ENCODE measurements at places on chromosomes 7 and 10.

DNA sequence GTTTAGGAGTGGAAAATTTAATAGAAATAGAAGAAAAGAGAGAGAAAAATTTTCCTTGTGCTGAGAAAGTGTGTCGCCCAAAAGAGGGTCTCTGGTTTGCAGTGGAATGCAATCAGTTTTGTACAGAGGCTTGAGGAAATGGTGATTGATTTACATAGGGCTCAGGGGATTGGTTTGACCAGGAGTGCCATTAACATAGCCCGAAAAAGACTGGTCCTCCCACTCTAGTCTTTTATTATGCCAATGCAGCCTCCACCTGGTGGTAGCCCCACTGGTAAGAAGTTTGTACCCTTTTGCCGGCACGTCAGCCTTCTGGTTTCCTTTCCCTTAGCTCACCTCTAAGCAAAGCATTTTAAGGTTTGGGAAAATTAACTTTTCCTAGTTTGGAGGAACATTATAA, 885.3 kb downstream of the XPNPEP1 start:
- DNase-seq = no peak

DNA sequence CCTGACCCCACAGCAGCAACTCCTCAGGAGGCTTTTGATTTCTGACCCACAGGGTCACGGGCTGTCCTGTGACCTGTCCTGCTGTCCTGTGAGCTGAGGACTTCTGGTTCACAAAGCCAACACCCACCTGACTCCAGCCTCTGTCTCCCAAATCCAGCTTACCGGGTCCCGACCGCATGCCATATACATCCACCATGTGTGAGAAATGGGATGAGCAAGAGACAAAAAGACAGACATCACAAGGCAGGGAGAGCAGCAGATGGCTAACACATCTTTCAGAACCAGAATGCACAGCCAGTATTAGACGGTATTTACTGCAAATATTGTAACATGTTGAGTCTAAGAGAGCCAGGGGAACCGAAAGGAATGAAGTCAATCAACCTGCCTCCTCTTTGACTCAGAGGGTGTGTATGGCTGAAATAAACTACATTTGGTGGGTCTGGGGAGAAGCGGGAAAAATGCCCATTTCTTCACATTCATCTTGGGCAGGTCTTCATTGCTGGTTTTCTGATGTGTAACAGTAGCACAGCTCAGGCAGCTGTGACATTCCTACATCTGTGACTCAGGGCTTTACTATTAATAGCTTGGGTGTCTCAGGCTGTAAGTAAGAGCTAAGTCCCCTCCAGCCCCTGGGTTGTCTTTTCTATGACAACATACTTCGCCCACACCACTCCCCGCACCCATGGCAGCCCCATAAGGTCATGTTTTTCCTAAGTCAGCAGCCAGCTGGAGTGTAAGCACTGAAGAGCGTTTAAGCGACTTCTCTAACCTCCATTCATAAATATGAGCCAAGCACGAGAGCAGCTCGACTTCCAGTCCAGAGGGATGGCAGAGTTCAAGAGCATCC, 25.0 kb downstream of the ABLIM1 start:
- DNase-seq = no peak

DNA sequence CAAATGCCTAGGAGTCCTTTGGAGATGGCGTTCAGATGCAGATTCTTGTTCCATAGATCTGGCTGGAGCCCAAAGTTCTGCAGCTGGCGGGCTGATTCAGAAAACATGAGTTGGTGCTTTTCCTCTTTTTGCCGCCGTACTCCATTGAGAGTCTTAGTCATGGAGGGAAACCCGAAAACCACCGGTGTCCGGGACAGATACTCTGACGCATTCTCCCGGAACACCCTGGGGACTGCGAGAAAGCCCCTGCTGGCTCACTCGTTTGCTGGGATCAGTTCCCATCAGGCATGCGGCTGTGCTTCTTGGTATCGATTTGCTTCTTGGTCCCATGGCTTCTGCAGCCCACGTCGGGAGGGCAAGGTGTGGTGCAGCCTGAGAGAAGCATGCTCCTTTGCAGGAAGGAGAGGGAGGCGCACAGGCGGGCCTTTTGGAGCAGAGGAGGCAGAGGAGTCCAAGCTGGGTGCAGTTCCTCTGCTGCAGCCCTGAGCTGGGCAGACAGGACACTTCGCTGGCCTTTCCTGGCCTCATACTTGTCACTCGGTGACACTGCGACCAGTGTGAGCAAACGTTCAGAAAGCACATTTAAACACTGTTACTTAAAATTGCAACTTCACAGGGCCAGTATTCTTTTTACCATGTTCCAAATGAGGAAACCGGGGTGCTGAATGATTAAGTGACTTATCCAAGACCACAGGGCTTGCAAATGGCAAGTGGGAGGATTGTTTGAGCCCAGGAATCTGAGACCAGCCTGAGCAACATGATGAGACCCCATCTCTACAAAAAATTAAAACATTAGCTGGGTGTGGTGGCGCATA, 30.6 kb upstream of the PFKFB3 start:
- DNase-seq = no peak

- DNase-seq = no peak
These were observed 159.3 kb downstream of the NRCAM start for GRCh38 chr7:108296911-108297310.

GRCh38 chr7:139909379-139910050, 80.5 kb downstream of the TBXAS1 start:
- no peak for DNase-seq

DNA sequence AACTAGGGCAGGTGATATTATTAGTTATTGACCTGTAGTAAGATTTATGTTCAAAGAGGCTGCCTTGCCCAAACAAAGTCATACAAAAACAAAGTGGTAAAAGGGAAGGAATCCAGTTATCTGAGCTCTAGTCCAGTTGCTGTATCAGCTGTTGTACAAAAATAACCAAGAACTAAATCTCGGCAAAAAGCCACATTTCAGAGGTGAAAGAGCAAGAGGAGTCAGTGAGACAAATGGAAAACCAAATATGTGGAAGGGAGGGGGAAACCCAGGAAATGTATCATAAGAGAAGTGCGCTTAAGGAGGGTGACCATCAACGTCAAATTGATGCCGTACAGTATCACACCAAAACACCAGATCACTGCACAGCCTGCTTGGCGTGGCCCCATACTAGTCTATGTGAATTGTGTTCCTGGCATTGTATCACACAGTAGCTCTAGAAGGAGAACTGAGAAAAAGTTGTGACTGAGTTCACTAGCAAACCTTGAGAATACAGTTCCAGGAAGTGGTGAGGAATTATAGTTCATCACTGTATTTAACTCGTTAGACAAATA, 6.4 kb downstream of the AGBL3 start:
- no peak for DNase-seq

- DNase-seq = no peak
These were observed 107.3 kb upstream of the SGCE start for GRCh38 chr7:94763268-94763667.

GRCh38 chr10:22992621-22993020, 64.8 kb downstream of the ARMC3 start:
- DNase-seq = no peak

DNA sequence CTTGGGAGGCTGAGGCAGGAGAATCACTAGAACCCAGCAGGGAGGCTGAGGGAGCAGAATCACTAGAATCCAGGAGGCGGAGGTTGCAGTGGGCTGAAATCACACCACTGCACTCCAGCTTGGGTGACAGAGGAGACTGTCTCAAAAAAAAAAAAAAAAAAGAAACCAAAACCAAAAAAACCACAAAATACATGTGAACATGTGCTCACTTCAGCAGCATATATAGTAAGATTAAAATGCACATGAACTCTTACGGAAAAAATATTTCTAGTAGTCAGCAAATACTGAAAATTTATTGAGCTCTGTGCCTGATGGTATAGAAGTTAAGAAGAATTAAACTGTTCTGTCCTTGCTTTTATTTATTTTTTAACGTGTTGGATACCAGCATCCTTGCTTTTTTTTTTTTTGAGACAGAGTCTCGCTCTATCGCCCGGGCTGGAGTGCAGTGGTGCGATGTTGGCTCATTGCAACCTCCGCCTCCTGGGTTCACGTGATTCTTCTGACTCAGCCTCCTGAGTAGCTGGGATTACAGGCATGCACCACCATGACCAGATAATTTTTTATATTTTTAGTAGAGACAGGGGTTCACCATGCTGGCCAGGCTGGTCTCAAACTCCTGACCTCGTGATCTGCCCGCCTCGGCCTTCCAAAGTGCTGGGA, 9.6 kb upstream of the ZNF487 start:
- no peak for DNase-seq

DNA sequence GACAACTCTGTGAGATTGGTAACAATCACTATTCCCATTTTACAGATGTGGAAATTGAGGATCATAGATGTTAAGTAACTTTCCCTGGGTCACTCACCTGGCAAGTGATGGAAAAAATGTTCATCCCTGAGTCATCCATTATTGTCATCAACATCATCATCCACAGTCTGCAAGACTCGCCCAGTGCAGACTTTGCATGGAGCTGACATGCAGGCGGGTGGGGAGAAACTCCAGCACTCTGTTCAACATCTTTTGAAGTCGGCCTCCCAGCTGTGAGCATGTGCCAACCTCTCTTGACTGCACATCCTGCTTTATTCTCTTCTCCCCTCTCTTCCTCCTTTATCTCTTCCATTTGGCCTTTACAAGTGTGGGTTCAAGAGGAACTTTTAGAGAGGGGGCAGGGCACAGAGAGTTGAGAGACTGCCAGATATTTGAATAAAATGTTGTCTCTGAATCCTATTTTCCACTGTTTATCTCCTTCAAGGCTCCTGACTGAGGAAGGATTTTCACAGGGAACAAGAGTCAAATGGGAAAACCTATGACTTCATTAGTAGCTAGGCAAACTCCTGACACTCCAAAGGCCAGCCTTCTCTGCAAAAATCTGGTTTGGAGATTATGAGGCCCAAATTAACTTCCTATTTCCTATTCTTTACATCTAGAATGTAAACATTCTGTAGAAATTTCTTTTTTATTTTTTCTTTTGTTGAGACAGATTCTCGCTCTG, 283.7 kb upstream of the PODXL start:
- DNase-seq = no peak
